ENCODE measurements at places on chromosomes 4 and X.

DNA sequence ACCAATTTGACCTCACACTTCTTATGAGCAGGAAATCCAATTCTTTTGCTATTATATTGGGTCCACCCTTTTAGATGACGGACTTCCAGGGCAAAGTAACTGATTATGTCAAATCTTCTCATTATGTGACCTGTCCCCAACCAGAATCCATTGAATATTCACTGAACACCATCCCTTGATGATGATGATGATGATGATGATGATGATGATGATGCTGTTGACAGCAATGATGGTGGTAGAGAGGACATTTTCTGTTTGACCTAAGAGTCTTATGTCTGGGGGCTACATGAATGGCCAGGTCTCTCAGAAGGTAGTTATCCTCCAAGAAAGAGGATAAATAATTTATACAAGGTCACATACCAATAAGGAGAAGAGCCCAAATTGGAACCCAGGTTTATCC lies 5.2 kb downstream of the TCEAL8 start:
- H3K36me3 ChIP-seq, result no peaks in the 10 kb centered on the region
- peaks cover 7% of the 10 kb centered on the region for H3K4me1 ChIP-seq
- no peak for DNase-seq
- no peak overlapping the region for H3K27ac ChIP-seq
- no peak overlapping the region for H3K4me3 ChIP-seq

- no peaks in the 10 kb centered on the region for H3K36me3 ChIP-seq
- DNase-seq, result no peak
- no peaks in the 10 kb centered on the region for H3K4me1 ChIP-seq
- H3K27ac ChIP-seq, result no peak overlapping the region
- H3K4me3 ChIP-seq, result no peak overlapping the region
Observed at GRCh38 chr4:72295966-72296557, 264.3 kb downstream of the NPFFR2 start.

GRCh38 chr4:32226204-32226603 lies 1506.0 kb downstream of the PCDH7 start:
- H3K36me3 ChIP-seq, result no peaks in the 10 kb centered on the region
- H3K4me1 ChIP-seq, result no peaks in the 10 kb centered on the region
- no peak overlapping the region for H3K4me3 ChIP-seq
- no peaks in the 10 kb centered on the region for H3K27me3 ChIP-seq
- no peak overlapping the region for H3K27ac ChIP-seq
- DNase-seq, result no peak

DNA sequence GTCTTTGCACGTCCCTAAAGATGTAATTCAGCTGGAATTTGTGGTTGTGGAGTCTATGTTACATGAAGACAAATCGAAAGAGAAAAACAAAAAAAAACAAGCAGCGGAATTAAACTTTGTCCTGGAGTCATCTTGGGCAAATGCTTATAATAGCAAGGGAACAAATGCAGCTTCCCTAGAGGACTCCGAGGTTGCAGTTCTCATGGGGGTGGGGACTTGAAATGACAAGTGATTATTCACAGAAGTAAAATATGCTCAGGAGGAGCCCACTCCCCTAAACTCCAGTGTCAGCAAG lies 362.4 kb downstream of the ARHGAP24 start:
- no peak overlapping the region for H3K4me3 ChIP-seq
- DNase-seq, result no peak
- H3K4me1 ChIP-seq, result peaks cover 40% of the 10 kb centered on the region

GRCh38 chr4:145812919-145813318 lies 125.7 kb downstream of the ZNF827 start:
- H3K27me3 ChIP-seq, result no peaks in the 10 kb centered on the region
- no peaks in the 10 kb centered on the region for H3K4me1 ChIP-seq
- no peak for DNase-seq
- no peak overlapping the region for H3K4me3 ChIP-seq

- H3K27me3 ChIP-seq, result no peaks in the 10 kb centered on the region
- no peak for DNase-seq
- no peaks in the 10 kb centered on the region for H3K36me3 ChIP-seq
- no peak overlapping the region for H3K27ac ChIP-seq
- H3K4me1 ChIP-seq, result peaks cover 18% of the 10 kb centered on the region
- no peak overlapping the region for H3K4me3 ChIP-seq
Observed at GRCh38 chr4:182492423-182492822, 249.2 kb downstream of the TENM3 start.

DNA sequence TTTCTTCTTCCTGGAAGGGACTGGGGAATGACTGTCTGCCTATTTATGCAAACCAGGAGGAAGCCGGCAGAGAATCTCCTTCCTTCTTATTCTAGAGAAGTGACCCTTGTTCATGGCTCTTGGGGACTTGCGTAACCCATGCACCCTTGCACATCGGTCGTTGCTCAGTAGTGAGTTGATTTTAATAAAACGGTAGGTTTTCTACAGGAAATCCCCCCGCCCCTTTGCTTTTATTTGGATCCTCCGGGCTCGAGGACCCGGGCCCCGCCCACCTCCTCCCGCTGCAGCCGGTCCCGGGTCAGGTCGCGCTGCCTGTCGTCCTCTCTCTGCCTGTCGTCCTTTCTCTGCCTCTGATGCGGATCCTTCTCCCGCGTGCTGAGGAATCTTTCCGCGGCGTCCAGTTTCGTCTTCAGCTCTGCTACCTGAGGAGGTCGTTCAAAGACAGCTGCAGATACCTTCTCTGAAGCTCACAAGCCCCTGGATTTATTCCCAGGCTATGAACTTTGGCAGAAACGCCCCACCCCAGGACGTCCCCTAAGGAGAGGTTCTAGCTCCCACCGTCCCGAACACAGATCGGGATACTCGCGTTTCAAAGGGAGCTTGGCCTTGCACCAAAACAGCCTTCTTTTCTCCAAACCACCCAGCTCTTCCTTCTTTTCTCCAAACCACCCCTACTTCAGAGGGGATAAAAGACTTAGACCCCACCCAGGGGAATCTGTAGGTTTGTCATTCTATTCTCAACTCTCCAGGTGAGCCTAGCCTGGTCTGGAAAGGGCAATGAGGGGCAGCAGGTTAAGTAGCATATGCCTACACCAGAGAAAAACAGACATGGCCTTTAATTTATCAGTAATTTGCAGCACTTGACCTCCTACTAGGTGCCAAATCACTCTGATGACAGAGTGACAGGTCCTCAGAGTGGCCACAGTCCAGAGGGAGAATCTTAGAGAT lies 7.0 kb downstream of the TNIP3 start:
- no peak overlapping the region for H3K27ac ChIP-seq
- no peak for DNase-seq
- H3K27me3 ChIP-seq, result no peaks in the 10 kb centered on the region
- H3K36me3 ChIP-seq, result no peaks in the 10 kb centered on the region
- peak overlapping the region; percentile 40 for H3K4me3 ChIP-seq

- no peaks in the 10 kb centered on the region for H3K27me3 ChIP-seq
- H3K27ac ChIP-seq, result no peak overlapping the region
- H3K36me3 ChIP-seq, result no peaks in the 10 kb centered on the region
Observed at GRCh38 chr4:27844376-27844775, 983.7 kb downstream of the STIM2 start.

DNA sequence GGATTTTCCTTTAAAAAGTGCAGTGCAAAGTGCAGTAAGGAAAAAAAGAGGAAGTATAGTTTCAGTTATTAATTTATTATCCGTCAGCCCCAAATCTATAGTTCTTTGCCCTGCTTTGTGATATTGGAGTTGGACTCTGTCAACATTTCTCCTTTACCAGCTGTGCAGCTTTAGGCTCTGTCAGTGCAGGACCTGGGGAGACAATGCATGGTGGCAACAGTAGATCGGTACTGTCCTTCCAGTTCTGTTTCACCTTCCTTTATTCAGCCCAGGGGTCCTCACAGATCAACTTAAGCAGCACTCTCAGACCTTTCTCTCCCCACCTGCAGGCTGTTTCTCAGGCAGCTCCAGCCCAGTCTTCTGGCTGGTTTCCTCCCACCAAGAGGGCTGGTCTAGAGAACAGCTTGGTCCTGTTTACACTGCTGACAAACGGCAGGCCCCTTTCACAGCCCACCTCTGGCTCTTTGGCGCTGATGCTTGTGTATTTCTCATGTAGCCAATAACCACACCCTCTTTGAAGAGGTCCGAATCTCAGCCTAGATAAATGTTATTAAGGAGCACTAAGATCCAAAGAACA lies 71.6 kb downstream of the MCUB start:
- no peak overlapping the region for H3K27ac ChIP-seq
- H3K4me1 ChIP-seq, result no peaks in the 10 kb centered on the region
- H3K27me3 ChIP-seq, result no peaks in the 10 kb centered on the region

DNA sequence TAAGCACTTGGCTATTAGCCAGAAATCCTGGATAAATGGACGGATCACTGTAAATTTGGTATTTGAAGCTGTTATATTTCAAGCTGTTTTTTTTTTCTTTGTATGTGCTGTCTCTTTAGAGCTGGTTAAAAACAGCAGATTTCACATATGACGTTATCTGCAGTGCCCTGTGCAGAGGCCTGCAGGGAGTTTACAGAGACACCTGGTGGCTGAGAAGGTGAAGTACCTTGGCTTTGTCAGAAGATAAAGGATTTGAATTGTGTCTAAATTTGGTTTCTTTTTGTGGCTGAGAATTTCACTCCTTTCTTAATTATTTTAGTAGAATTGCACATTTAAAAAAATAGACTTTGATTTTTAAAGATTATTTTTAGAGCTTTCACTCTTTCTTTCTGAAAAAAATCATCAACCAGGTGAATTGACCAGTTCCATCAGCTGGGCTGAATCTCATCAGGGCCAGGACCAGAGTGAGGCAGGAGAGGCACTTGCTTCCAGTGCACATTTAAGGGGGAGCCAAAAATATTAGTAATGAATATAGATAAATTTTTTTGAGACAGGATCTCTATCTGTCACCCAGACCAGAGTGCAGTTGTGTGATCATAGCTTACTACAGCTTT lies 9.6 kb upstream of the CHRNA9 start:
- no peaks in the 10 kb centered on the region for H3K27me3 ChIP-seq
- DNase-seq, result no peak
- H3K27ac ChIP-seq, result peak overlapping the region; percentile 7
- peaks cover 21% of the 10 kb centered on the region for H3K4me1 ChIP-seq

DNA sequence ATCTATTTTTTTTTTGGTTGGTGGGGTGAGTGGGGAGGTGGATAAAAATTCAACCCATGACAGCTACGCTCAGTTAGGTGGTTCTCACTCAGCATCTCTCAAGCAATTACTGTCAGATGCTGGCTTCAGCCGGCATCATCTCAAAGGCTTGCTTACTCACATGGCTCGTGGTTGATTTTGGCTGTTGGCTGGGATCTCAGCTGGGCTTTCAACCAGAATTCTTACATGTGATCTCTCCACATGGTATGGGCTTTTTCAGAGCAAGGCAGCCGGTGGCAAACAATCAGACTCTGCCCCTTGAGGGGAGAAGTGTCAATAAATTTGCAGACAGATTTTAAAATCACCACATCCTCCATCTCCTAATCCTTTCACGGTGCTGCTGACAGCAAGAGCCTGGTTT lies 47.2 kb downstream of the SLC34A2 start:
- no peak overlapping the region for H3K27ac ChIP-seq
- H3K4me1 ChIP-seq, result no peaks in the 10 kb centered on the region
- no peak for DNase-seq
- no peak overlapping the region for H3K4me3 ChIP-seq

GRCh38 chr4:100977746-100978397 lies 369.5 kb downstream of the PPP3CA start:
- H3K27ac ChIP-seq, result no peak overlapping the region
- no peaks in the 10 kb centered on the region for H3K27me3 ChIP-seq
- H3K36me3 ChIP-seq, result no peaks in the 10 kb centered on the region
- peaks cover 15% of the 10 kb centered on the region for H3K4me1 ChIP-seq

GRCh38 chr4:125590158-125590557 lies 275.4 kb downstream of the FAT4 start:
- no peak overlapping the region for H3K4me3 ChIP-seq
- H3K27me3 ChIP-seq, result no peaks in the 10 kb centered on the region
- H3K27ac ChIP-seq, result no peak overlapping the region
- H3K4me1 ChIP-seq, result no peaks in the 10 kb centered on the region

- H3K4me3 ChIP-seq, result no peak overlapping the region
- no peak overlapping the region for H3K27ac ChIP-seq
Observed at GRCh38 chr4:81652069-81652478, 180.4 kb upstream of the RASGEF1B start.

- no peak for DNase-seq
- no peak overlapping the region for H3K4me3 ChIP-seq
- H3K27me3 ChIP-seq, result no peaks in the 10 kb centered on the region
Observed at GRCh38 chr4:82293304-82293703, 80.5 kb downstream of the HNRNPD start.

DNA sequence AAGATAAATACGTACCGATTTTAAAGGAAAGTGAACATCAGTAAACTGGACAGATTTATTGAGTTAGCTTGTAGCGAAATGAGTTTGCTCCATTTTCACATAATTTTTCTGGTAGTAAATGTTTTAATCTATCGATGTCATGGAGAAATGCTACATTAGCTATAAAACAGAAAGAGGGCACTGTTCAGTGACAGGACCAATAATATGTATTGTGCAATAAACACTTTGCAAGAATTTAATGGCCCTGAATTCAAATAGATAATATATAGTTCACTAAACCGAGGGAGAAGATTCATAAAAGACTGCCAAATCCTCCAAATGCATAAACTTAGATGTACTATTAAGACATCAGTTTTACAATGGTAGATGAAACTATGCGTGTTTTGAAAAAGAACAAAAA lies 516.3 kb downstream of the ADGRL3 start:
- H3K4me1 ChIP-seq, result no peaks in the 10 kb centered on the region
- no peak overlapping the region for H3K4me3 ChIP-seq
- no peaks in the 10 kb centered on the region for H3K27me3 ChIP-seq
- no peak for DNase-seq
- H3K27ac ChIP-seq, result no peak overlapping the region

GRCh38 chrX:109187473-109188168 lies 294.3 kb downstream of the GUCY2F start:
- H3K27me3 ChIP-seq, result no peaks in the 10 kb centered on the region
- no peaks in the 10 kb centered on the region for H3K4me1 ChIP-seq
- DNase-seq, result no peak
- H3K27ac ChIP-seq, result no peak overlapping the region
- no peak overlapping the region for H3K4me3 ChIP-seq
- no peaks in the 10 kb centered on the region for H3K36me3 ChIP-seq

- no peak for DNase-seq
- H3K4me1 ChIP-seq, result no peaks in the 10 kb centered on the region
Observed at GRCh38 chr4:148344941-148345340, 97.3 kb downstream of the NR3C2 start.

DNA sequence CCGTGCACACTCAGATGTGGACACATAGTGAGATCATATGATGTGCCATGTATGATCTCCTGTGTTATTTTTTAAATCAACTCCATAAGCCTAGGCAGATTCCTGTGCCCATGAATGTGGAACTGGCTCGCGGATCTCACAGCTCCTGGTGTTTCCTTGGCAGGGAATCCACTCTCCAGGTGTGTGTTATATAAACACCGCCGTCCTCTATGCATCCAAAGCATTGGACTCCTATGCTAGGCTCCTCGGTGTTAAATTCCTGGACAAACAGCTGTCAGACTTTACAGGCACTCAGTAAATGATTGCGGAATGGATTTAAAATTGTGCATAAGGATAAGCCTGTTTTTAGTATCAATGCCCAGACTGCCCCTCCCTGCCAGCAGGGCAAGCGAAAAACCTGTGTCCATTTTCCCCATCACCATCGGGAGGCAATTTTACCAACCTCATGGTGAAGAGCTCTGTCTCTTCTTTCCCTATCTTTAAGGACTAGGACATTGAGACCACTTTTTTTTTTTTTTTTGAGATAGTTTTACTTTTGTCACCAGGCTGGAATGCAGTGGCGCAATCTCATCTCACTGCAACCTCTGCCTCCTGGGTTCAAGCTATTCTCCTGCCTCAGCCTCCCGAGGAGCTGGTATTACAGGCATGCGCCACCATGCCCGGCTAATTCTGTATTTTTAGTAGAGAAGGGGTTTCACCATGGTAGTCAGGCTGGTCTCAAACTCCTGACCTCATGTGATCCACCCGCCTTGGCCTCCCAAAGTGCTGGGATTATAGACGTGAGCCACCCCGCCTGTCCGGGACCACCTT lies 23.6 kb upstream of the GPR78 start:
- H3K4me1 ChIP-seq, result no peaks in the 10 kb centered on the region
- no peak overlapping the region for H3K27ac ChIP-seq
- no peak for DNase-seq
- H3K4me3 ChIP-seq, result no peak overlapping the region
